ENCODE measurements at places on chromosomes 5 and 9.
A peak's percentile ranks its signal among the peaks of the same experiment; 100 is the strongest.

GRCh38 chr5:36722900-36723299, 116.5 kb downstream of the SLC1A3 start:
- no peak for DNase-seq

GRCh38 chr5:175741556-175741955, 83.7 kb downstream of the HRH2 start:
- no peak for DNase-seq

DNA sequence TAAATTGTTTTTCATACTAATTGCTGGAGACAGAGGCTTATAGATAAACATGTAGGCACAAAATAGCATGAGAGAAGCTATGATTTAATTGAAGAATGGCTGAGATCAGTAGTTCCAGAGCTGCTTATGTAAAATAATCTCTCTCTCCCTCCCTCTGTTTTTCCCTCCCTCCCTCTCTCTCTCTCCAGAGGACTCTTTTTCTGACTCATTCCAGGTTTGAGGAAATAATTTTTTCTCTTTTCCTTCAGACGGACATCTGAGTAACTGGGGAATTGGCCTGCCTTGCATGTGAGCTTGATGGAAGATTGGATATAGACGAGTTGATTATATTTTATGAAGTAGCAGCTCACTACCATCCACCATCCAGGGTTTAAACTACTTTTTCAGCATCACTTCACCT, 35.5 kb downstream of the KCTD16 start:
- DNase-seq = no peak

GRCh38 chr9:81565144-81565543, 124.2 kb downstream of the TLE1 start:
- no peak for DNase-seq

DNA sequence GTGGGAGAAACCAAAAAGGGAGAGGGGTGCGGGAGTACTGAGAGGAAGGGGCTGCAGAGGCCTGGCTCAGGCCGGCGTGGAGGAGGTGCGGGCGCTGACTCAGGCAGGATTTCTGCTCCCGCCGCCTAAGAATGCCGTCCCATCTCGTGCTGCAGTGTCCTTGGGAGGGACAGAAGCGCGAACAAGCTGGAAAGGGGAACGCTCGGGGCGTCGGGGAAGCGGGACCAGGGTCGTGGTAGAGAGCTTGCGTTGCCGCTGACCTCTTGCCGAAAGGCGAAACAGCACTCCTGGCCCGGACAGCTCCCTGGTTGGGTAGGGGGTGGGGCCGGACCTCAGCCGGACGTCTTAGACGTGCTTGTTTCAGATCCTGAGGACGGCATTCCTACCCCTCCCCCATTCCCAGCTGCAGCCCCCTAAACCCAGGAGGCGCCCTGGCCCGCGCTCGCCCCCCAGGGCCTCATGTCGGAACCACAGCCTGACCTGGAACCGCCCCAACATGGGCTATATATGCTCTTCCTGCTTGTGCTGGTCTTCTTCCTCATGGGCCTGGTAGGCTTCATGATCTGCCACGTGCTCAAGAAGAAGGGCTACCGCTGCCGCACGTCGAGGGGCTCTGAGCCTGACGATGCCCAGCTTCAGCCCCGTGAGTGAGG, 1.1 kb downstream of the RELL2 start:
- peak; percentile 52 for DNase-seq

DNA sequence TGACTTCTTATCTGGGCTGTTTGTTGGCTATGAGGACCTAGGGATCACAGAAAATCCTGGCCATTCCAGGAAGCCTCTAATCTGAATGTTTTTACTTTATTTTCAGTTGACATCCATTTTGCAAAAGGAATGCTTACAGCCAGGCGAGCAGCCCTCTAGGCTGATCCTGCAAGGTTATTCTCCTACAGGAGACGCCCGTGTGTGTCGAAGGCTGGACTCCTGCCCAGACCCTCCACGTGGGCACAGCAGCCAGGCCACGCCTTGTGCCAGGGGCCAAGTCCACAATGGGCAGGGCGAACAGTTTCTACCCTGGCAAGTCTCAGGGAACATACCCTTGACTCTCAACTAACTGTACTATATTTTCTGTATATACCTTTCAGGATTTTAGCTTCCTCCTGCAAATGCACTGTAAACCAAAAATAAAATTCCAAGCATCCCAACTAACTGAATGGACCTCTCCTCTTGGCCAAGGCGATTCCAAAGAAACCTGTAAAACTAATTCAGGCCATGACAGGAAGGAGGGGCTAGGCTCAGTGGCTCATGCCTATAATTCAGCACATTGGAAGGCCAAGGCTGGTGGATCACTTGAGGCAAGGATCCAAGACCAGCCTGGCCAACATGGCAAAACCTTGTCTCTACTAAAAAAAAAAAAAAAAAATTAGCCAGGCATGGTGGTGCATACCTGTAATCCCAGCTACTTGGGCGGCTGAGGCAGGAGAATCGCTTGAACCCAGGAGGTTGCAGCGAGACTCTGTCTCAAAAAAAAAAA, 5.7 kb downstream of the CMBL start:
- DNase-seq = peak; percentile 92

DNA sequence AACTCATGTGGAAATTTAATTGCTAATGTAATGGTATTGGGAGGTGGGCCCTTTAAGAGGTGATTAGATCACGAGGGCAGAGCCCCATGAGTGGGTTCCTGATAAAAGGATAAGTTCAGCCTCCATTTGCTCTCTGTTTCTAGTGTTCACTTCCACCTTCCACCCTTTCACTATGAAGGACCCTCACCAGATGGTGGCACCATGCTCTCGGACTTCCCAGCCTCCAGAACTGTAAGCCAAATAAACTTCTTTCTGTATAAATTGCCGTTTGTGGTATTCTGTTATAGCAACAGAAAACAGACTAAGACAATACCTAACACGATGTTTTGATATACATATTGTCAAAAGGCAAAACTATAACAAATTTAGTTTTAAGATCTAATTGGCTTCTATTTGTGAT, 166.2 kb downstream of the DEPDC1B start:
- no peak for DNase-seq

DNA sequence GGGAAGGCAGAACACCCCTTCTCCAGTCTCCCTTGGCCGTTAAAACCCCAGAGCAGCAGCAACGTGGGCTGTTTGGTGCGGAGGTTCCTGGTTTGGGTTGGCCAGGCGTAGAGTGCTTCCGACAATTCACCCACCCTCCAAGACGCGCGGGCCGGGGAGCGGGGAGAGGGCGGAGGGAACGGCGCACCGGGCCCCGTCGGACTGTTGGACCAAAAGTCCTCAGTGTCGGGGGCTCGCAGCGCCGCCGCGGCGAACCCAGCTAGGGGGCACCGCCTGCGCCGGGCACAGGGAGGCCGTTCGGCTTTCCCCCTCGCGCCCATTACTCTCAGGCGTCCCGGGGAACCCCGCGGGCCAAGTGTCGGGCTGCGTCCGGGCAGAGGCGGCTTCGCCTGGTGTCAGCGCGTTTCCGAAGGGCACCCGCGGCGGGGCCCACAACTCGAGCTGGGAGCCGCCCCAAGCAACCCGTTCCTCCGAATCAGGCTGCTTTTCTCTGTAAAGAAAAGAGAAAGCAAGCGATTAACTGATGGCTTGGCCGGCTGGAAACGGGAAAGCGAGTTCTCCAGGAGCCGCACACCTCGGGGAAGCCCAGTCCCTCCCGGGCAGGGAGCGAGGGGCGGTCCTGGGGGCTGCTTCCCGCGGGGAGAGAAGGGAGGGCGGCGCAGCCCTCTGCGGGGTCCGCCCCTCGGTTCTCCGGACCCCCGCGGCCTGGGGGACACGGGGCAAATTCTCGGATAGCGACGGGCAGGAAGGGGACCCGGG, 145.5 kb downstream of the ERCC6L2 start:
- no peak for DNase-seq

DNA sequence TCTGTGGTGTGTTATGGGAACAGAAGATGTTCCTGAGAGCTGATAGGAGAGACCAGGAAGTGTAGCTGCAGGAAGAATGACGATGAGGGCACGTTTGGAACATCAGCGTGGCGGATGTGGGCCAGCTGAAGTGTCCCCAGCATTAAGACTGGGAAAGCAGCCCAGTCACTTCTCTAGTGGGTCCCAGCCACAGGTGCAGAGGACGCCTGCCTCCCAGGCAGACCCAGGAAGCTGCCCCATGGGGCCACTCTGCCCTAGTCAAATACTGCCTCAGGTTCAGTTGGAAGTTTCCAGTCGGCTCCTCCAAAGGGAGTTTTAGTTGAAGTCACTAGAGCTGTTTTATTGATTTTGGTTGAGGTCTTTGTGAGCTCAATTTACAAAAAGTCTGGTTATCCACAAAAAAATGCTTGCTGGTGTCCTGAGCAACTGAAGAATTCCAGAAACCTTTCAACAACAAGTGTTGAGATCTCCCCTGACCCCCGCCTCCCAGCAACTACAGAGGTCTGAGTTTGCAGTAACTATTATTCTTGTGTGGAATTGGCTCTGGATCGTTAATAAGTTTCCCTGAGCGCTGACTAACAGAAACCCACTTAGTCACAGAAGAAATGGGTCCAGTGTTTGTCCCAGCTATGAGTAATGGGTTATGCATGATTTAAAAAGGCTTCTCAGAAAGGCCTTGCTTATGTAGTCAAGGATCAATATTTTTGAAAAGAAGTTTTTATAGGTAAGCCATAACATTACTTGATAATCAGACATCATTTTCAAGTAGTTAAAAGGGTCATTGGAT, 294.1 kb downstream of the FANCC start:
- peak; percentile 56 for DNase-seq

DNA sequence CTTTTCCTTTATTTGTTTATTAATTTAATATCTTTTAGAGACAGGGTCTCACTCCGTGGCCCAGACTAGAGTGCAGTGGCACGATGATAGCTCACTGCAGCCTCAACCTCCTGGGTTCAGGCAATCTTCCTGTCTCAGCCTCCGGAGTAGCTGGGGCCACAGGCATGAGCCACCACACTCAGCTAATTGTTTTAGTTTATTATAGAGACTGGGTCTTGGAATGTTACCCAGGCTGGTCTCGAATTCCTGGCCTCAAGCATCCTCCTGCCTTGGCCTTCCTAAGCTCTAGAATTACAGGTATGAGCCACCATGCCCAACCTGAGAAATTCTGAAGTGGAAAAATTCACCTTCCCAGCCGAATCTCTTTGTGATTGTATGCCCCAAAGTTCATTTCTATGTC, 139.4 kb upstream of the SLC12A2 start:
- no peak for DNase-seq

GRCh38 chr5:164206196-164206595, 700.8 kb downstream of the MAT2B start:
- no peak for DNase-seq

DNA sequence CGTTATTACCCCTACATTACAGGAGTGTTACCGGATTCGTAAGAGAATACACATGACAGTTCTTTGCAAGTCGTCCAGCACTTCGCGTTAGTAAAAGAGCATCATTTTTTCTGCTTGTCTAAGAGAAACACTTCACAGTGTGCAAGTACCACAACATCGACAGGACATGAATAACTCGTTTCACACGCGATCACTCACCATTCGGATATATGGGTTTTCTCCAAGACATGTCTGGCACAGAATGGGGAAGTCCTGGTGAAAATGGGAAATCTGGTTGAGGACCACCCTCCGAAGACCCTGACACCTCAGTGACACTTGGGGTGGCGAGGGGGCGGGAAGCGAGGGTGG, 642 bp downstream of the RBM22 start:
- no peak for DNase-seq

DNA sequence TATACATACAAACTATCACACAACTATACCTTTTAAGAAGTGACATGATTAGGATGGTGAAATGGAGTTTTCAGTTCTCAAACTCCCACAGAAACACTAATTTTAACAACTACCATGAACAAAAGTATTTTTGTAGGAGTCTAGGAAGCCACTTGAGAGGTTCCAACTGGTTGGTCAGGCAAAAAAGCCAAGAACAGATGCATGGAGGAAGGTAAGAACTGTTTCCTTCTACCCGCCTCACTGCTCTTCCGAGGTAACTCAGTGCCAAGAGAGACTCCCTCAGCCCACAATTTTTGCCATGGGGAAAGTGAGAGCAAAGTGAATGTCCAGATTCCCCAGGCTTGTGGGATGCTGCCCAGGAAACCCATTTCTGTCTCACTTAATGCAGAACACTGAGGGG, 15.7 kb downstream of the BTNL8 start:
- no peak for DNase-seq

- DNase-seq = no peak
These were observed 366.2 kb downstream of the ENC1 start for GRCh38 chr5:74274326-74274725.

DNA sequence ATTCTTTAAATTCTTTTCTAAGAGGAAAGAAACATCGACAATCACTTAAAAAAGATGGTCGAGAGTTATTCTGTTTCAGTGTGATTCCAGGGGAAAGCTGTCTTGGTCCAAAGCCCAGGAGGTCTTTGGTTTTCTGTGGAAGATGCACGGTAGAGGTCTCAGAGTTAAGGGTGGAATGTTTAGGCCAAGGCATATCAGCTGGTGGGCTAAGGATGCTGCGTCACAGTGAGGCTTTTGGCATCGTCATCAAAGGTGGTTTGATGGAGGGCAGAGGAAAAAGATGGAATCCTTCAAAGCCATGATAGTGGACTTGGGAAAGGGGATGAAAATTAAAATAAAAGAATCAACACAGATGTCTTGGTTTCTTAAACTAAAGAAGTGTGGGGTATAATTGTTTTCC, 137.3 kb upstream of the ANKH start:
- DNase-seq = no peak

DNA sequence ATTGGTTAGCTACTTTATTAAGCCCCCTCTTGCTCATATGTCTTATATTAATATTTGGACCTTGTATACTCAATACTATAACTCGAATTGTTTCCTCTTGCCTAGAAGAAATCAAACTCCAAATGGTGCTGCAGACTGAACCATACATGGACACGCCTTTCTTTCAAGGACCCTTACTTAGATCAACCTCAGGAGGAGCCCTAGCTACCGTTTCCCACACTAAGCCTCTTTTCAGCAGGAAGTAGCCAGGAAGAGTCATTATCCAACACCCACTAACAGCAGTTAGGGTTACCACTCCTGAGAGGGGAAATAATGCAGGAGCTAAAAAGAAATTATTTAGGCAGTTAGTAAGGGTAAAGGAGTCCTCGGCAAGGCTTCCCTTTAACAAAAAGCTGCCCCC, 243.8 kb upstream of the PUM3 start:
- DNase-seq = no peak

DNA sequence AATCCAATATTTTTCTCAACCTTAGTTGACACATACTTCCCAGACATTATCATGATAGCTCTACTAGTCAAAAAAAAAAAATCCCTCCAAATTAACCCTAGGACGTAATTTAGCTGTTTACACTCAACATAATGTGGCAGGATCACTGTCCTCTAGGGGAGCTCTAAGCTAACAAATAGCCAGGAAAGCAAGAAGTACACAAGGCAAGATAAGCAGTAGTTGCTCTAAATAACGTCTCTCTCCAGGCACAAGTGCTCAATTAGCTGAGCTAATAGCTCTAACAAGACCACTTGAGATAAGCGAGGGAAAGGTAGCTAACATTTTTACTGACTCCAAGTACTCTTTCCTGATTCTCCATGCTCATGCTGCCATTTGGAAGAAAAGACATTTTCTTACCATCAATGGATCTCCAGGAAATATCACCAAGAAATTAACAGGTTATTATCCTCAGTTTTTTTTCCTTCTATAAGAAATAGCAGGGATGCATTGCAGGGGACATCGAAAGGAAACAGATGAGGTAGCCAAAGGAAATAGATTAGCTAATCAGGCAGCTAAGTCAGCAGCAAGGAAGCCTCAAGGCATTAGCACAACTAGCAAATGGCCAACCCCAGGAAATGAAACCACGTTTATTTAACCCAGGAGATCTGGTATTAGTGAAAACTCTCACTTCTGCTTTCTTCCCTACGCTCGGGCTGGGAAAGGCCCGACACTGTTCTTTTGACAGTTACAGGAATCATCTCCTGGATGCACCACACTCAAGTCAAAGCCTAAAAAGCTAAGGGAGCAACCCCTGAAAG, 614.1 kb downstream of the PTPRD start:
- peak; percentile 36 for DNase-seq

Measured in MCF 10A (cell line).